ENCODE measurements at places on chromosomes 1 and 21.
A peak's percentile ranks its signal among the peaks of the same experiment; 100 is the strongest.

- DNase-seq = no peak
Measured at GRCh38 chr1:227785094-227785804, 30.2 kb upstream of the PRSS38 start.

- no peak for DNase-seq
Measured at GRCh38 chr1:11341901-11342552, 69.0 kb downstream of the UBIAD1 start.

GRCh38 chr1:86914601-86914997 lies at the start of gene HS2ST1:
Gene HS2ST1 (plus strand): TSS chr1:86914635.
- no peak for DNase-seq

- no peak for DNase-seq
Measured at GRCh38 chr1:117511273-117511672, 94.6 kb upstream of the TENT5C start.

- DNase-seq = no peak
Measured at GRCh38 chr1:216140730-216141524, 282.3 kb downstream of the USH2A start.

DNA sequence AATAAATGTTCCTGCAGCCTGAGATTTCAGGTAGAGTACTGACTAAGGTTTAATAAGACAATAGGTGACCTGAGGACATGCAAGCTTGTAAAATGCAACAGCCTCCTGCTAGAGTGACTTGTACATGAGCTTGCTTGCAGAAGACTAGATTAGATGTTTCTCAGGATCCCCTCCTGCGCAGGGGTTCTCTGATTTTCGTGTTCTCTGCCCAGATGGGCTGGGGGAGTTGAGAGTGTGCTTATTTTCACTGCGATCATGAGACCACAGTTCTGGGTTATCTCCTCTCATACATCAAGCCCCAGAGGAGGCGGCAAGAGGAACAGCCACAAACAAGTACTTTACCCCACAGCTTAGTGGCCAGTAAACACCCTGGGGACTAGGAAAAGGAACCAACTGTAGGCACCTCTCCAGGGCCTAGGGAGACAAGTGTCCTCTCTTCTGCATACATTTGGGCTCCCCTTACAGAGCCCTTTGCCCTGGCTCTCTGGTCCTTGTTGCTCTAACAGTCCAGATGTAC lies 8.0 kb downstream of the TMEM81 start:
- no peak for DNase-seq

DNA sequence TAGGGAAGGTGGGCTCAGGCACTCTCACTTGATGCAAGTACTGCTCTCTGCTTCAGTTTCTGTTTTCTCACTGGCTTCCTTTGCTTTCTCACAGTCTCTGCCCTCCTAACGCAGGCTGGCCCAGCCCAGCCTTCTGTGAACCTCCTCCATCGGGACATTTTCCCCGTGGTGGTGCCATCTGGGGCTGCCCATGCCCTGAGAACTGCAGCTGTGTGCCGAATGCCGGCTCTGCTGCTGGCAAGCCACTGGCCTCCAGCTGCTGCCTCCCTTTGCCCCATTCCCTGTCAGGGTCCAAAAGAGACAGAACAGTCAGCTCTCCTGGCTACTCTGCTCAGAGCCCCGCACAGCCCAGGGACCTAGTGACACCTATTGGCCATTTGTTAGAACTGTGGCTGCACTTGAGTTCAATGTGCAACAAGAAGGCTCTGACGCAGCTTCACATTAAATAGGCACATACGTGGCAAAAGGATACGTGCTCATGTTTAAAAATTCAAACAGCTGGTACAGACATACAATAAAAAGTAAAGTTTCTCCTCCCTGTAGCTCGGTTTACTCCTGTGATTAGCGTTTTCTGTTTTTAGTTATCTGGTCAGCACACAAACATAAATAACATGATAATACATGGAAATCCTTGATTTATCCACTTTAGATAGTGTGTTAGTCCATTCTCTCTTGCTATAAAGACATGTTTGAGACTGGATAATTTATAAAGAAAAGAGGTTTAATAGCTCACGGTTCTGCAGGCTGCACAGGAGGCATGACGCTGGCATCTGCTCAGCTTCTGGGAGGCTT lies 46.6 kb downstream of the FCRL5 start:
- peak; percentile 64 for DNase-seq

DNA sequence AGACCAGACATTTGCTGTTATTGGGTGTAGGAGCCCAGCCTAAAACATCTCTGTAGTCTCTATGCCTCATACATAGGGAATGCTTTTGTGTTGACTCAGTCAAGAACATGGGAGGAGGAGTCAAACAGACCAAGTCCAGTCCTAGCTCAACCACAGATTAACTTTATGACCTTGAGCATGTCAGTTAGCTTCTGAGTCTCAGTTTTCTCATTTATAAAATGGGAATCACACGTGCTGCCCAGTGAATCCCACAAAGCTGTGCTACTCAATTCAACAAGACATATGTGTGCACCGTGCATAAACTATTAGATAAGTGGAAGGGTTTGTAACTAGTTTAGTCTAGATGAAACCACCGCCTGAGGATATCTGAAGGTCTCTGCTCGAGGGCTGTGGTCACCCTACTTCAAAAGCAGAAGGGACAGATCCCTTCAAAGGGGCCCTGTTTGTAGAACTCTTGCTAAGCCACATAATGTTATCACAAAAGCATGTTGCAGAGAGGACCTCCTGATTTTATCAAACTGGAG lies 109.5 kb upstream of the NFIA start:
- no peak for DNase-seq

GRCh38 chr1:58622571-58622970 lies 45.5 kb upstream of the TACSTD2 start:
- no peak for DNase-seq

DNA sequence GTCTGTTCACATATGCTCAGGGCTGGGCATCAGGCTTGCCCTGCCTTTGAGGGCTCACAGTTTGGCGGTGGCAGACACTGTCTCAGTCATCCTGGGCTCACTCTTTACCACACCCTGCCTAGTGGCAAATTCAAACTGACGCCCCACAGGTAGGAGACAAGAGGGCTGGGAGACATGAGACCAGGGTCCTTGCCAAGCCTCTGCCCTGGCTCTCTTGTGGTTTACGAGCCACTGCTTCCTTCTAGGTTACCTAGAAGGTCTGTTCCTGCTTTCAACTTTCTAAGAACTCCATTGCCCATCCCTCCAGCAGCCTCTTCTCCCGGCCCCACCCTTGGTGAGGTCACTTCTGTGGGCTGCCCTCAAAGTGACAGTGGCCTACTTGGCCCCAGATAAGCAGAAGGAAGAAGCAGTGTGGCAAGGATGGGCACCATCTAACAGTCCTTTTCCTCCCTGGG lies 10.5 kb downstream of the KIF21B start:
- DNase-seq = peak; percentile 87

- peak; percentile 97 for DNase-seq
Measured at GRCh38 chr1:155859234-155859829, at the start of gene SYT11. Gene SYT11 (plus strand): TSS chr1:155859567. CDS start chr1:155859762, 195 bp downstream.

DNA sequence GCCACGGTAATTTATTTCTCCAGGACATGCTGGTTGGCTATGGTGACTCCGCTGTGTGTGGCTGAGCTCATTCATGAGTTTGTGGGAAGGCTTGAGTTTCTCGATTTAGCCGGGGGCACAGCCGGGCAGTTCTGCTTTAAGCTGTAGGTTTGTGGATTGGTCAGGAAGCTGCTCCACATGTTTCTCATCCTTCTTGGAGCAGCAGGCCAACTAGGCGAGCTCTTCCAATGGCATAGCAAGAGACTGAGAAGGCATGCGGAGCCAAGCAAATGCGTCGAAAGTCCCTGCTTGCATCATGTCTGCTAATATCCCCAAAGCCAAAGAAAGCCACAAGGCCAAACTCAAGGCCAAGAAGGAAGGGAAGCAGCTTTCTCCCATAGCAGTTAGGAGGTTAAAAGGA lies 71.6 kb upstream of the GREM2 start:
- DNase-seq = no peak

- DNase-seq = no peak
Measured at GRCh38 chr1:113536182-113536780, 146.0 kb downstream of the MAGI3 start.

GRCh38 chr1:93516164-93516563 lies 68.2 kb downstream of the FNBP1L start:
- DNase-seq = no peak

DNA sequence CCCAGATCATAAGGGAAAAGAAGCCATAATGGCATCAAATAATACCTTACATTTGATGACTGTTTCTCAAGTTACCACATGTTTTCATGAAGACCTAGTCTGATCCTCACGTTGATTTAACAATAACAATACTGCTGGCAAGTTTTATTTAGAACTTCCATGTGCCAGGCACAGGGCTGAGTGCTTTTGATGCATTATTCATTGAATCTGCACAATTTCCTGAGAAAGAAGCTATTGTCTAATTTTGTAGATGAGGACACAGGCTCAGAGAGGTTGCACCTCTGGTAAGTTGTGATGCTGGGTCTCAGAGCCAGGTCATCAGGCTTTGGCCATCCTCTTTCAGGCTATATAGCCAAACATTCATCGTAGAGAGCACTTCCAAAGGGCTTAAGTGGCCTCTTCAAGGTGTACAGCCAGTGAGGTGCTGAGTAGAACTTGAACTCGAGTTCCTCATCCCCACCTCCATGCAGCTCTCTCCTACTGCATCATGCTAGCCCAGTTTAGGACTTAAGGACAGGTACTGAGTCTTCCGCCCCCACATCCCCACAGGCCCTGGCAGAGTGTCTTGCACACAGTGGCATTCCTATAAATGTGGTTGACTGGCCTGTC lies 8.3 kb upstream of the PEF1 start:
- no peak for DNase-seq

DNA sequence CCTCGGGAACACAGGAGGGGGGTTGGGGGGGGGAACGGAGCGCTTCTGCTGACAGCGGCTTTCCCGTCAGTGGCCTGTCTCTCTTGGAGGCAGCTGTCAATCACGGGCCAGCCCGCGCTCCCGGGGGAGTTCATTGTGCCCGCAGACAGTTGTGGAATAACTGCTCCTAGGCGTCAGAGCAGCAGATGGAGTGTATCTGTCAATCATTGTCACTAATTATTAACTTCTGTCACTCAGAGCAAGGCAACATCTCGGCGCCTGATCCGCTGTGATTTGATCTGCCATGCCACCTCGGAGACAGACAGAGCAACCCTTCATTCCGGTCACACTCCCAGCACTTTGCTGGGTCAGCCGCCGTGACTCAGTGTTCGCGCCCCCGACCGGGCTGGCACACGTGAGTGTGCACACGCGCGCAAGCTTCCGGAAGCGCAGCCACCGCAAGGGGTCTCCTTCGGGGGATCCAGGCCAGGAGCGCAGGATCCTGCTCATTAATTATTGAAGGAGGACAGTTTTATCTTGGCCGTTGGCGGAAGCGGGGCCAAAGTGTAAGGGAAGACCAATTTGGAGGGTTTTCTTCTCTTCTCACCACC lies 75.8 kb downstream of the RRAGC start:
- no peak for DNase-seq
